ENCODE measurements at places on chromosomes 2 and 18.

- no peak for DNase-seq
Observed at GRCh38 chr2:151881342-151881741, 53.1 kb upstream of the ARL5A start.

DNA sequence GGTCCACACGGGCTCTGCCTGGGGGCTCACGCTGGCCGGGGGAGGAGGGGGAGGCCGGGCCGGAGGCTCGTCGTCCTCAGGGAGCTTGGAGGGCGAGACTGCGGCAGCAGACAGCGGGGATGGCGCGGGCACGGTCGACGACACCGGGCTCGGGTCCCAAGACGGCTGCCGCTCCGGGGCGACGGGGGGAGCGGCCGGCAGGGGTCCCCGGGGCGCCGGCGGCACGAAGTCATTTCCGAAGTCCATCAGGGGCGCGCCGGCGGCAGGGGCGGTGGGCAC lies 491 bp downstream of the RTN4 start:
- DNase-seq = peak; percentile 20

DNA sequence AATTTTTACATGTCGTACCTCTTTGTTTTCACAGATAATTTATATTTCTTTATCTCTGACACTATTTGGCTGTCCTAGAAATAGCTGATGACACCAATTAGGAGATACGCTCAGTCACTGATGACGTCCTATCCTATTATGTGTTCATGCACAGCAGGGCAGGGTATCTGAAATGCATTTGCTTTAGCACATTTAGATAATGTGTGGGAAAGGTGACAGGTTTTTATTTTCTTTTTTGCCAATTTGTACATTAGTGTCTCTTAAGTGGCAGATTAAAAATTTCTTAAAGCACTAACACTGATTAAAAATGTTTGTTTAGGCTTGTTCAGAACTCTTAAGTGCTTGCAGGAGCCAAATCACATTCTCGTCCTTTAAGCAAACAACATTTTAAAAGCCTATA lies 39.7 kb downstream of the CDC42EP3 start:
- DNase-seq = no peak

DNA sequence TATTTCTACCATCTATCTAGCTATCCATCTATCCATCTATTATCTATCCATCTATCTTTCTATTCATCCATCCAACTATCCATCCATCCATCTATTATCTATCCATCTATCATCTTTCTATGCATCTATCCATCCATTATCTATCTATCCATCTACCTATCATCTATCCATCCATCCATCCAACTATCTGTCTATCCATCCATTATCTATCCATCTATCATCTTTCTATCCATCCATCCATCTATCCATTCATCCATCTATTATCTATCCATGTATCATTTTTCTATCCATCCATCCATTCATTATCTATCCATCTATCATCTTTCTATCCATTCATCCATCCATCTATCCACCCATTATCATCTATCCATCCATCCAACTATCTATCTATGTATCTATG lies 24.6 kb upstream of the ZNF407 start:
- DNase-seq = no peak

DNA sequence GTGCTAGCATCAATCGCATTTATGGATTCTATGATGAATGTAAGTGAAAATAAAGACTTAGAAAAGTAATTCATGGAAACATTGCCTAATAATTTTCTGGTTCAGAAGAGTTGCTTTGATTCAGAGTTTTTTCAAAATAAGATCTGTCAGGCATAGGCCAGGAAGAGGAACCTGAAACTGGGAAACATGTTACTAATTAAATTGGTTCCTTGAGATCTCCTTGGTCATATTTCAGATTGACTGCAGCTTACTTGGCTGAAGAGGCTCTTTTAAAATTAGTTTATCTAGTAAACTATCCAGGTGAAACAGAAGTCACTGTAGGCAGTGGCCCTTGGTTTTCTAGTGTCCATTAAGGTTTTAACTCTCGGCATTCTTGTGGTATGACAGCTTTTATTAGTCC lies 27.4 kb downstream of the PPP1CB start:
- no peak for DNase-seq

- no peak for DNase-seq
Observed at GRCh38 chr2:29325544-29325943, 210.3 kb downstream of the CLIP4 start.

DNA sequence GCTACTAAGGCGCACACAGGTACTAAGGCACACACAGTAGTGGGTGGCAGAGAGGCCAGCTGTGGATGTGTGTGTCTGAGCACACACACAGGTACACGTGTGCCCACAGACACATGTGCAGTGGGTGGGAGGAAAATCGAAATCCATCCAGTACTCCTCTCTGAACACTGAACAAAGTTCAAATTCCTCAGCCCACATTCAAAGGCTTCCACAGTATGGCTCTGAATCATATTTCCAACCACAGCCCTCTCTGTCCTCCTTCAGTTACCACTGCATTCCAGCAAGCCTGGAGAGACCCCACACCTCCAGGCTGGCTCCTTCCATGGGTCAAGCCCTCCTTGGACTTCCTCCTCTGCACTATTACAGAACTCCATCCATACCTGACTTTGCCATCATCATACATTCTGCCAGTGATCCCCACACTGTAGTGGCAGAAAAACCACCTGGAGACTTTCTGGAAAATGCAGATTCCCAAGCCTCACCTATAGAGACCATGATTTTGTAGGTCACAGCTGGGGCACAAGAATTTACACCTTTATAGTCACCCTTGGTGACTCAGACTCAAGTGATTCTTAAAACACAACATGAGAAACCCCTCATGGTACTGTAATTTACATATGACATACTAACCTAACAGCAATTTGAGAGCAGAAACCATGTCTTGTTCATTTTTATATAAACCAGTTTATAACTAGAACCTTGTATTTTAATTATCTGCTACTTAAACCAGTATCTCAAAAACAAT lies 31.4 kb downstream of the EPG5 start:
- DNase-seq = no peak

GRCh38 chr2:188629753-188630527 lies 338.3 kb downstream of the GULP1 start:
- no peak for DNase-seq

- DNase-seq = no peak
Observed at GRCh38 chr2:191836853-191837769, 9.8 kb downstream of the CAVIN2 start.

- DNase-seq = no peak
Observed at GRCh38 chr2:170106102-170106840, 71.7 kb upstream of the MYO3B start.

- no peak for DNase-seq
Observed at GRCh38 chr2:11103984-11104793, 51.1 kb upstream of the SLC66A3 start.

- DNase-seq = no peak
Observed at GRCh38 chr2:161976295-161976694, 97.7 kb downstream of the DPP4 start.

- no peak for DNase-seq
Observed at GRCh38 chr2:100425573-100426383, 8.3 kb upstream of the CHST10 start.

GRCh38 chr2:119638685-119639554 lies 40.1 kb upstream of the TMEM177 start:
- DNase-seq = no peak

Data from activated CD4-positive, alpha-beta T cell treated with anti-CD3 and anti-CD28 coated beads, Interleukin-2, amount 50 U/mL, for 4 hours (primary cell).